ENCODE measurements at places on chromosomes 7 and 10.

- no peak for DNase-seq
Measured at GRCh38 chr7:155971180-155971770, 159.0 kb upstream of the SHH start.

DNA sequence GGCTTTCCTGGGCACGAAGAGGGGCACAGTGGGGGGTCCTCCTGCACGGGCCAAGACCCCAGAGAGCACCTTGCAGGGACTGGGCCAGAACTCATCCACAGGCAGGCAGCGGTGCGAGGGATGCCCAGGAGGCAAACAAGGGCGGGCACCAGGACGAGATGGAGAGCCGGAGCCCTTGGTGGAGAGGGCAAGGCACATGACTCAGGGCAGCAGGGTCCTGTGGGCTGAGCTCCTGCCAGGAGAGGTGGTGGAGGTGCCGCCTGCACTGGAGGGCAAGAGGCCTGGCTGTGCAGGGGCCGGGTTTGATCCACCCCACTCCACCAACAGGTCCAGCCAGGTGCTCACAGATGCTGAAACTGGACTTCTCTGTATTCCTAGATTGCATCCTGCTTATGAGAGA, 170.9 kb downstream of the TCERG1L start:
- DNase-seq, result no peak

DNA sequence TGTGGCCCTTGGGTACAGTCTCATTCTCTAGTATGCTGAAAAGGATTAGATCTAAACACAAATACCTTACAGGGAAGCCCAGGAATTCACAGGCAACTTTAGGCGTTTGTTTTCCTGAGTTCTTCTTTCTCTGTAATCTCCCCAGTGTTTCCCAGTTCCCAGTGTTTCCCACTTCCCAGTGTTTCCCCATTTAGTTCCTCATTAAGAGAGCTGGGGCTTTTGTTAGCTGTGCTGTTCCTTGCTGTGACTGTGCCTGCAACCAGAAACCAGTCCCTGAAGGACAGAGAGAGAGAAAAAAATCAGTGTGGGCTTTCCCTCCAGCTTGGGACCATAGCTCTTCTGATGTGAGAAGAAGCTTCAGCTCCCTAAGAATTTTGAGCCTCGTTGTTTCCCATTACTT, 802.9 kb upstream of the COBL start:
- DNase-seq, result no peak

DNA sequence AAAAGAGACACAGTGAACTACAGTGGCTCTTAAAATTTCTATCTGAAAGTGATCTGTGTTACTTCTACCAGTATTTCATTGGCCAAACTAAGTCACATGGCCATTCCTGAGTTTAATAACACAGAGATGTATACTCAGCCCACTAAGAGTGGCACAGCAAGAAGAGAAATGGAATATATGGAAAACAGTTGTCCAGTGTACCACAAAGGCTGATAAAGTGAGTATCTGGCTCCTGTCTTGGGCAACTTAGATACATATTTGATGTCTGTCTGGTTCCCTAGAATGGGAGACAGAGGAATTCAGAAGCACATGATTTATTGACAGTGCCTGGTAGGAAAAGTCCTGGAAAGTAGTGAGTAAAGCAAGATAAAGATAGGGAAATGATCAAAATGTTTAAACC, 10.1 kb upstream of the PON1 start:
- peak; percentile 7 for DNase-seq

GRCh38 chr10:86956848-86957448, 467 bp downstream of the MMRN2 start:
- no peak for DNase-seq

- no peak for DNase-seq
Measured at GRCh38 chr7:117791877-117792780, 81.1 kb downstream of the CTTNBP2 start.

DNA sequence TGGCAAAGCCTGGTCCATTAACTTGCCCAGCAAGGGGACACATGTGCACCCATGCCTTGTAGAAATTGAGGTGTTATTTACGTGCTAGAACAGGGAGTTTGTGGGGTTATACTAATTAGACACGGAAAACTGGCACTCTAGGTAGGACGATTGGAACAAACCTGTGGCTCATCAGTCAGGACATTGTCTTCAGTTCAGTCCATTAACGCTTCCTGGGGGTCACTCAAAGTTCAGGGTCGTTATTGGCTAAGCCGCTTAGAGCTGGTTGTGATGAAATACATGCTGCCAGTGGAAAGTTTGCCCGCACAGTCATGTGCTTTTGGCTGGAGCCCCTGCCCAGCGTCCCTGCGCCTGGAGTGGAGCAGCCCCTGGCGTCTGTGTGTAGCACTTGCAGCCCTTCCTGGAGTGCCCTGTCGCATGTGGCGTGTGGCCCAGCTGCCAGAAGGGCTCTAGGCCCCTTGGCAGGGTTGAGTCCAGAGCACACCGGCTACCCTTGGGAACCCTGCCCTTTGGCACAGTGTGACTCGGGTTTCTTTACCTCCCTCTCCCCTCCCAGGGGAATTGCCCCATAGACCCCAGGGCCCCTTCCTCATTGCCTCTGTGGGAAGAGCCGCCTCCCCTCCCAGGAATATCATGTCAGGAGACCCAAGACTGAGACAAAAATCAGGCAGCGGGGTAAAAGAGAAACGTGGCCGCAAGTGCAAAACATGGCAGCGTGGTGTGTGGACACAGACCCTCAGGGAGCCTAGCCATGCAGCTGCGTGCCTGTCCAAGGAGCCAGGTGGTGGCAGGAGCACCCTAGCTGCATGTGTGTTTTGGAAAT, 9.8 kb downstream of the ZNF775 start:
- peak; percentile 78 for DNase-seq

DNA sequence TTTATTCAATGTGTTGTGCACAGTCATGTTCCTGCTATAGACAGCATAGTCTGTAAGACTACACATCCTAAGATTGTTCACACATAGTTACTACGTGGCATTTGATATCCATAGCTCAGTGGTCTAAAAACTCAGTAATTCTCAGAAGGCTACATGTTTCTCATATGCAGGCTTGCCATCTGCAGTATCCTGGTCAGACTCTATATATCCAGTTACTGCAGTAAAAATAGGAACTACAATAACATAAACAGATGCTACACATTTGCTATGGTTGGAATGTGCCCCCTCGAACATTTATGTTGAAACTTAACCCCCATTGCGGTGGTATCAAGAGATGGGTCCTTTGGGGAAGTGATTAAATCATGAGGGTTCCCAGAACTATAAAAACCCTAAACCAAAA, 1377.8 kb upstream of the LRRTM3 start:
- no peak for DNase-seq

GRCh38 chr7:55420530-55420929, 55.4 kb downstream of the LANCL2 start:
- no peak for DNase-seq

DNA sequence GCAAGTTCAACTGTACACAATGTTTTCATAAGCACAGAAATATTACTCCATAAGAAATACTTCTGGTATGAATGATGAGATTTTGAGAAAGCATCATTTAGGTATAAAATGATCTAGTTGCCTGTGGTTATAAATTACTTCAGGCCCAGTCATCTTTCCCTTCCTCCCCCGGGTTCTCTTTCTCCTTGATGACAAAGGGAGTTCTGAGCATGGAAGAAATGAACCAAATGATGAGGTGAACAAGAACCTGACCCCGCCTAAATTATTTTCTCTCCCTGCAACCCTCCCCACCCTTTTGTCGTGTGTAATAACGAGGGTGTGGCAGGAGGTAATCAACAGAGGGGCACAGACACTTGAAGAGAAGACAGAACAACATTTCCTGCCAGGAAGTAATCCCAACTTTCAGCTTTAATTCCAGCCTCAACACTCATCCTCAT, 319.6 kb upstream of the SP8 start:
- no peak for DNase-seq

- DNase-seq, result no peak
Measured at GRCh38 chr10:52768001-52768532, 4.5 kb downstream of the MBL2 start.

- no peak for DNase-seq
Measured at GRCh38 chr7:152699079-152699478, 23.1 kb upstream of the XRCC2 start.

DNA sequence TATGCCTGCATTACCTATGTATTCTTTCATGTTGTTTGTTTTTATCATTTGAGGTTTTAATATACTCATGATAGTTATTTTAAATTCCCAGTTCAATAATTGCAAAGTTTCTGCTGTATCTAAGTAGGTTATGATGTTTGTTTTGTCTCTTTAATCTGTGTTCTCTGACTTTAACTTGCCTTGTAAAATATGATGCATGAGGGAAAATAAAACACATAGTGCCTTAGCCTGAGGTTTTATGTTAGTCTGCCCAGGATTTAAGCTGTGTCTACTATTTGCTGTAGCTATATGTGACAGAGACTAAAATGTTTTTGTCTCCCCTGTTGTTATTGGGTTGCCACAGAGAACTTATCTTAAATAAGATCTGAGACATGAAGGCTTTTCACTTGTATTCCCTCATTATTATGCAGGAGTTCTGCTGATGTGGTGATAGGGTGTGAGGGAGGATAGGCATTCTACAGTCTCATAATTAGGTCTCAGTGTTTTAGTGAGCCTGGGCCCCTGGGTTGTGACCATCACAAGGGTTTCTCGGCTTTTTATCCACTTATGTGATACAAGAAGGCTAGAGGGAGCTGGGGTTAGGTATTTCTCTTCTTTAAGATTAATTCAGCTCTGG, 582.5 kb downstream of the CNTNAP2 start:
- DNase-seq, result no peak

- DNase-seq, result no peak
Measured at GRCh38 chr7:94912085-94912484, 4.7 kb downstream of the PPP1R9A start.

GRCh38 chr7:91083855-91084644, 180.2 kb upstream of the FZD1 start:
- DNase-seq, result peak; percentile 18

- peak; percentile 77 for DNase-seq
Measured at GRCh38 chr7:135771961-135772638, 23.5 kb upstream of the FAM180A start.

- peak; percentile 64 for DNase-seq
Measured at GRCh38 chr10:124641282-124642087, 102.7 kb downstream of the FAM53B start.

GRCh38 chr10:31864834-31865518, 63.7 kb downstream of the ARHGAP12 start:
- no peak for DNase-seq

- no peak for DNase-seq
Measured at GRCh38 chr7:155710530-155710929, 66.1 kb downstream of the RBM33 start.

GRCh38 chr7:44196450-44196872, 4.3 kb upstream of the YKT6 start:
- DNase-seq, result peak; percentile 49

DNA sequence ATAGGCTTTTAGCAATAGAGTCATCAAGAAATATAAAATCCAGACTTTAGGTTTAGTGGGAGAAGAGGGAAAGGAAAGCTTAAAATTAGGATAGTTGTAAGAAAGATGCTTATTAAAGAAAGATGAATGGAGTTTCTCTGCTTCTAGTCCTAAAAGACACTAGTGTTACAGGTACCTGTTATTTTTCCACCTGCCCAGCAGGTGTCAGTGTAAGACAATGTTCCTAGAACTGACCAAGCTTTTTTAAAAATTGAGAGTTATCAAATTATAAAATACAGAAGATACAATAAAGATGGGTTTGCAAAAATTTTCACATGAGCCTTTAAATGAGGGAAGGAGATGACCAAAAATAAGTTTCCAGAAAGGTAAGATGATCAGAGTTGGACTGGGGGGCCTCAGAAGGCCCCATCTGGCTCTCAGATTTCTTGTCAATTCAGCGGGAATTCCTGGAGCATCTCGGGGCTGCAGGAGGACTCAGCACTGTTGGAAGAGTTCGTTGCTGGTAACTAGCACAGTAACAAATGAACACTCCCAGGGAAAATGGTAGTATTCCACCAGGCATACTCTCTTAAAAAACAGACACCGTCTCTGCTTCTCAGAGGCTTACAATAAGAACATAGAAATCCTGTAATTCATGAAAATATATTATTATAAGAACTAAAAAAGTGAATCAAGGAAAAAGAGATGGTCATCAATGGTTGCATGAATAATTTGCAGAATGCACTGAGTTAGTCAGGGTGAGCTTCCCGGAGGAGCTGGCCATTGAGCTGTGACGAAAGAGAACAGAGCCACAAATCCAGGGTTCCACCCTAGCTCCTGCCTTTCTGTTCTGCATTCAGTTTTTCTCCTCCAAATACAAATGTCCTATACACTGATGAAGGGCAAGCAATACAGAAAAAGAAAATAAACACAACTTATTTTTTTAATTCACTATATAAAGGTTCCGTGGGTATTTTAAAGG, 71.8 kb upstream of the PIK3CG start:
- DNase-seq, result peak; percentile 19

GRCh38 chr7:139416405-139416804, 56.7 kb downstream of the LUC7L2 start:
- DNase-seq, result no peak

- DNase-seq, result peak; percentile 79
Measured at GRCh38 chr7:108086546-108086945, 43.6 kb downstream of the LAMB4 start.

DNA sequence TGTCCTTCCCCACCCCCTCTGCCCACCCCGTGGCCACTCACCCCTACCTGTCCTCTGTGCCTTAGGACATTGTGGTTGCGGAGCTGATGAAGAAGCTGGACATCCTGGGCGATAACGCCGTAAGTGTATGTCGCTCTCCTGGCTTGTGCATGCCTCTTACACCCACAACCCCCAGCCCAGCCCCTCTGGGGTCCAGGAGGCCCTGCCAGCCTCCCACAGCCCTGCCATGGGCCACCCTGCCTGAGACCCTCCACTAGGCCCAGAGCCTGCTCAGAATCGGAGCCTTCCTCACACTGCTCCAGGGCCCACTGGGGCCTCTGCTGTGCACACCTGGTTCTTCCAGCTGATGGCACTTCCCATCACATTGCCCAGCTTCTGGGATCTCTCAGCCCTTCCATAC, 36.8 kb upstream of the DPYSL4 start:
- DNase-seq, result no peak

DNA sequence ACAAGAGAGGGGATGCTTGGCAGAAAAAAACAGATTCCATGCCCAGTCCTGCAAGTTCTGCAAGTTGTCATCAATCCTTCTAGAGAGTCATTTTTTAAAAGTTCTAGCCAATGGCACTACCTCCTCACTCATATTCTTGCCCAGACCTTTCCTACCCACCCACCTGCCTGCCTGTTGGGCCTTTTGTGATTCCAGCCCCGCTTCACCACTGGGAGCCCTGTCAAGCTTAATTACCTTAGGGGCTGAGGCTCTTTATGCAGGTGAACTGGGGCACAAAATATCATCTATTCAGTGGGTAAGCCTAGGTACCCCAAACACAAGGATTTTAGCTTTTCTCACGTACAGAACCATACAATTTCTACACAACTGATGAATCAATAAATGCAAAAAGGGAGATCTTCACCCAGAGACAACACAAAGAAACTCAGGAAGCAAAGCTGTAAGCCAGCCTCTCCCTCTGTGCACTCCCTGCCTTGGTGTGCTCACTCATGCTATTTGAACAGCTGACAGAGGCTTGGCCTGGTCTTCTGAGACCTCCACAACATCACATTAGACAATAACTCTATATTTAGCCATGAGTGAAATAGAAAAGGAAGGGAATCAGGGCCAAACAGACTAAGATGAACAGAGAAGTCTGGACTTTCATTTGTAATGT, 222.6 kb downstream of the HTR7 start:
- DNase-seq, result no peak
